ENCODE measurements at places on chromosomes 7 and 10.

DNA sequence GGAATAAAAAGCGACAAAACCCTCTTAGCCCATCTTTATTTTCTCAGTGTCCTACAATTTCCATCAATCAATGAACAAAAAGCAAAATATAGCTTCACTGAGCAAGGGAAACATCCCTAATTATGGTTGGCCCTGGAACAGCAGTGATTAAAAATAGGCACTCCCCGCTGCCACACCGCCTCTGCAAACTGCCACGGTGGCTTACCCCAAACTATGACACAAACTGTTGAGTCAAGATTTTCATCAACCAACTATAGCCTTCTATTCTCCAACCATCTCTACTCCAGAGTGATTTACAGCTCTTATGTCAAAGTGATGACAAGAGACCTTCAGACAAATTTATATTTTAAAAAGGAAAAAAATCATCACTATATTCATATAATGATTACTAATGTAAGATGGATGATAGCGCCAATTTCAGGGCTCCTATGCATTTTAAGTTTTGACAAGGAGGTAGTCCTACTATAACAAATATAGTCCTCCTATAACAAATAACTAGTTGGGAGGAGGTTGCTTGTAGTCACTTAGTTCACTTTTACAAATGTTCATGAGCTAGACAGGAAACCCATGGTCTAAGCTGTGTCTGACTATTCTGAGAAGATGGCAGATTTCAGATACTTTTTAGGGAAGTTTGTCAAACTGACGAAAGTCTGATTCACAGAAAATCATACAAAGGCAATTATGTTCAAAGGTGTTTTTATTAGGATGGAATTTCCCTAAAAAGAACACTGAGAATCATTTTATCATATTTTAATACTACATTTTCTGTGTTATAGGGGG is 26.3 kb downstream of the DENND11 start:
- DNase-seq: no peak

DNA sequence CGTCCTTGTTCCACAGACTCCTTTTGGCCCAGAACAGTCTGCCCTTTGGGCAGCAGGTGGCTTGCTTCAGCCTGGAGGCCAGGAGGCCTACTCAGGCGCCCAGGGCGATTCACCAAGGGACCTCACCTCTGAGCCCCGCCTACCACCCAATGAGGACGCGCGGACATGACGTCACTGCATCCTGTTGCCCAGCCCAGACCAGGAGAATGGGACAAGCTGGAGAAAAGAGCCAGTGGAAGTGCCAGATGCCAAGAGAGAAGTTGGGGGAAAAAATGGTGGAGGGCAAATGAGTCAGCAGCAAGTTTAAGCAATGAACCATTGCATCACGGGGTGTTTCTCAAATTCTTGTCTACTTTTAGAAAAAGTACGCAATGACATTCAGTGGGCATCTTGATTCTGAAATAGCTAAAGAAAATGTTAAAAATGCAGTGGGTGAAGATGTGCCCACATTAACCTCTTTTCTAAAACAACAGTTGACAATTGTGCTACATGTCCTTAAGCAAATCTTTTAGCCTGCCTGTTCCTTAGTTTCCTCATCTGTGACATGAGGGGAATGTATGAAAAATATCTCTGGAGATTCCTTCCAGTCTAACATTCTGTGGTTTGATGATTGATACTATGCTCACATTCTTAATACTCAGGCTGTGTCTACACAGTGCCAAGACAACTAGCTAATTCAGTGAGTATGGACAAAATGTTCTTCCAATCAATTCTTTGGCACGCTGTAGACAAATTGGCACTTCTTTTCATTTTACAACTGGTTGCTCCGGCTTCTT is 23.9 kb upstream of the LEP start:
- no peak for DNase-seq

DNA sequence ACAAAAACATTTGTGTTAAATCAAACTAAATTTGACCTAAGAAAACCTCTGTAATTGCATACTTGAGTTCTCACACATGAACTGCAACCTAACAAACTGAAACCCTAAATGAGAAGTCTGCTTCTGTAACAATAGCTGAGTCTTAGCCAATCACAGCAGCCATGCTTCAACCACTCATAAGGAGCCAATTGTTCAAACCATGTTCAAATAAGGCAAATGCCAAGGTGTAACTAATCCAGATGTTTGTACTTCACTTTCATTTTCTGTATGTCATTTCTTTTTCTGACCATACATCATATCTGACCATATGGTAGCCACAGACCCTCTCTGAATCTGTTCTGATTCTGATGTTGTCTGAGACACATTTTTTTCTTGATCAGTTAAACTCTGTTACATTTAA is 47.5 kb upstream of the ANTXRL start:
- no peak for DNase-seq

- DNase-seq: no peak
These were observed 1053.2 kb downstream of the REEP3 start for GRCh38 chr10:64574371-64574770.

DNA sequence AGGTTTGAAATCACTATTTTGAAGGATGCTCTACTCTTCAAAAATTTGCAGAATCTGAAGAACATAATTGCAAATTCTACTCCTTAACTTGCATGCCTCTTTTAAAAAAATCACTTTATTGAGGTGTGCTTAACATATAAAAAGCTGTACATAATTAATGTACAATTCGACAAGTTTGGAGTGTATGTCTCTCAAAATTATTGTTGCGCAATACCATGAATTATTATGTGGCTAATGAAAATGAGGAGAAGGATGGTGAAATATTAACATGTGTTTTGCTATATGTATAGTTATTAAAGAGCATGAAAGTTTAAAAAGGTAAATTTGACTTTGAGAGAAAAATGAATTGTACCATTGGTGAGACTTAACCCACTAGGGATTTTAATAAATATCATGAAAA is 187.2 kb upstream of the MALRD1 start:
- no peak for DNase-seq
